ENCODE measurements at places on chromosomes 16 and 17.

DNA sequence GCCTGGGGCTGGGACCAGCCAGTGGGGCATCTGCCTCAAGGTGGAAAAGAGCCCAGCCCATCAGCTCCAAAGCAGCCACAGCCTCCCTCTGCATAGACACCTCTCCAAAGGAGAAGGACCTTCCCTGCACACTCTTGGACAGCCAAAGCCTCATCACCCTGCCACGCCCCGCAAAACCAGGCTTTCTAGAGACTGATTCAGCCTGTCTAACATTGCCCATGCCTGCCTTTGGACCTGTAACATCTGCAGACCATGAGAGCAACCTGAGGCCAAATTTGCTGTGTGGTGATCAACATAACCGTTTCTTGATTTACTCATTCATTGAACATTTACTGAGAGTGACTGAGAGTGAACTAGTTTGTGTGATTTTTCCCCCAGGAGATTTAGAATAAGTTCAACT is 219.7 kb upstream of the HSBP1 start:
- no peak for DNase-seq

DNA sequence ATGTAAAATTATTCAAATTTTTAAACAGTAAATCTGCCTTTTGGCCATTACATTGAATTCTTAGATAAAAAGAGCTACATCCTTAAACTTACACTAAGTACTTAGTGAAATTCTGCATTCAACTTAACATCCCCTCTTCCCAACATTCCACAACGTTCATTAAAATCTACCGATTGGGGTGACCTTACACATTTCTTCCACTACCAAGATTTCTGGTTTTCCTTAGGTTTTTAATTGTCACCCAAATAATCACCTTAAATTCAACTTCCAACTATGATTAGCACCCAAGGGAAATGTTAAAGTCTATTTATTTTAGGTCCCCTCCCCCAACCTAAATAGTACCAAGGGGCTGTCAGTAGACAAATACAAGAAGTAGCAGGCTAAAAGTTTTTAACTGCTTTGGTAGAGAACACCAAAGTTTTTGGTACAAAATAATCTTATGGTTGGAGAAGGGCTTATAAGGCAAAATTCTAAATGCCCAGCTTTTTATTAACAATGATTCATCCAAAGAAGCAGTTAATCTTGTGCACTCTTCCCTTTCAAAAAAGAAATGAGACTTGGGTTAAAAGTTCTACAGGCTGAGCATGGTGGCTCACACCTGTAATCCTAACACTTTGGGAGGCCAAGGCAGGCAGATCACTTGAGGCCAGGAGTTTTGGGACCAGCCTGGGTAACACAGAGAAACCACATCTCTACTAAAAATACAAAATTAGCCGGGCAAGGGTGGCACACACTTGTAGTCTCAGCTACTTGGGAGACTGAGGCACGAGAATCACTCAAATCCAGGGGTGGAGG is 4.7 kb downstream of the SRSF1 start:
- no peak for DNase-seq

- no peak for DNase-seq
Measured at GRCh38 chr16:47507701-47508100, 46.6 kb downstream of the PHKB start.

DNA sequence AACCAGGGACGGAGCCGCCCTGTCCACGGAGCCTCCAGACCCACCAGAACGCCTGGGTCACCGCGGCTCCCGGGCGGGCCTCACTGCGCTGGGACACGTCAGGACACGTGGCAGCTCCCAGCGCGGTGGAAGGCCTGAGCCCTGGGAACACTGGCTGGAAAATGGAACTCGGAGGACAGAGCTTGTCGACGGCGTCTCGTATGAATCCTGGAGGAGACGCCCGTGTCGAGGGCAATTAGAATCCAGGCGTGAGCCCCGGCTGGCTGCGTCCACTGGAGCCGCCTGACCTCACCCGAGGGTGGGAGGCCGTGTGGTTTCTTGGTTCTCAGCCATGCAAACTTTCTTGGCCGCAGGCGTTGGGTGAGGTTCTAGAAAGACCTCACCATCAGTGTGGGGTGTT is 173.9 kb downstream of the LAT start:
- no peak for DNase-seq

DNA sequence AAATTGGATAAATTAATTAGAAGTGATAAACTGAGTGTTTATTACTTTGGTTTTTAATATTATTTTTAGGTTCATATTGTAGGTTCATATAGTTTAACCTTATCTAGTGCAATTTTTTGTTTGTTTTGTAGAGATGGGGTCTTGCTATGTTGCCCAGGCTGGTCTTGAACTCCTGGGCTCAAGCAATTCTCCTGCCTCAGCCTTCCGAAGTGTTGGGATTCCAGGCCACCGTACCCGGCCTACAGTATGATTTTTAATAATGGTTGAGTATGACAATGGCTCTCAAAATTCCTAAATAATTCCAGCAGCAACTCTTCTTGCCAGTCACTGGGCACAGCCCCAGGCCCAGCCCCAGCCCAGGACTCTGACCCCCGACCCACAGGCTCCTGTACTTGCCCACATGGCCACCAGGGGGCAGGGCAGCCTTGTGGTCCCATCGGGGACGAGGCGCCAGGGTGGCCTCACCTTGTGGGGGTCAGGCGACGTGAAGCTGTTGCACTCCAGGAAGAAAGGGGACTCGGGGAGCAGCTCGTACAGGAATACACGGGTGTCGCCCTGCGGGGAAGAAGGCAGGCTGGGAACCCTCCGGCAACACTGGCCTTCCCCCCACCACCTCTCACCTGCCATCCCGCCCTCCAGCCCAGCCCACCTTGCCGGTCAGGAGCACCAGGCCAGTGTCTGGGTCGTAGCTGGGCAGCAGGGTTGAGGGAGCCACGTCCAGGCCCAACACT is 7.9 kb upstream of the PAM16 start:
- peak; percentile 54 for DNase-seq

Measured in stimulated activated CD4-positive, alpha-beta T cell treated with anti-CD3 and anti-CD28 coated beads, Interleukin-1b, Interleukin-23, amount 100 ng/mL, for 24 hours (primary cell).